Stimulated activated memory B cell treated with anti-CD40 and anti-IgM and Interleukin-4, amounts not matched to agents 10 μg/mL and 1 μg/mL and 100 μg/mL, for 72 hours (primary cell): ENCODE measurements at places on chromosomes 2 and 18.

DNA sequence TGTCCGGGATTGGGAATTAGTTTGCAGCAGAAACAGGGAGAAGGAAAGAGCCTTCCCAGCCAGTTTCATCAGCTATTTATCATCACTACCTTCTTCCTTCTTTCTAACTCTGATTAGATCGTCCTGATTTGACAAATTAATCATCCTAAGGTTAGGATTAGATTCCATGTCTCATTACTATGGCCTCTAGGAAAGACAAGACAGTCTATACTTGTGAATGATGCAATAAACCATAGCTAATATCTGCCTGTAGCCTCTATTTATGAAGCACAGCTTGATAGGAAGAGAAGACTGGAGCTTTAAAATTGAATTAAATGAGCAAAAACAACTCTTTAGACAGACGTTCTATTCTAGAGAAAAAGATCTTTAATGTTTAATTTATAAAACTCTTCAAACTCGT is 25.2 kb upstream of the FRZB start:
- no peak for ATAC-seq

- no peak for ATAC-seq
Measured at GRCh38 chr2:119914266-119914665, 98.6 kb upstream of the EPB41L5 start.

- no peak for ATAC-seq
Measured at GRCh38 chr2:74357627-74358026, 14.4 kb upstream of the SLC4A5 start.

GRCh38 chr2:45648636-45649035 is 2.8 kb upstream of the PRKCE start:
- no peak for ATAC-seq

DNA sequence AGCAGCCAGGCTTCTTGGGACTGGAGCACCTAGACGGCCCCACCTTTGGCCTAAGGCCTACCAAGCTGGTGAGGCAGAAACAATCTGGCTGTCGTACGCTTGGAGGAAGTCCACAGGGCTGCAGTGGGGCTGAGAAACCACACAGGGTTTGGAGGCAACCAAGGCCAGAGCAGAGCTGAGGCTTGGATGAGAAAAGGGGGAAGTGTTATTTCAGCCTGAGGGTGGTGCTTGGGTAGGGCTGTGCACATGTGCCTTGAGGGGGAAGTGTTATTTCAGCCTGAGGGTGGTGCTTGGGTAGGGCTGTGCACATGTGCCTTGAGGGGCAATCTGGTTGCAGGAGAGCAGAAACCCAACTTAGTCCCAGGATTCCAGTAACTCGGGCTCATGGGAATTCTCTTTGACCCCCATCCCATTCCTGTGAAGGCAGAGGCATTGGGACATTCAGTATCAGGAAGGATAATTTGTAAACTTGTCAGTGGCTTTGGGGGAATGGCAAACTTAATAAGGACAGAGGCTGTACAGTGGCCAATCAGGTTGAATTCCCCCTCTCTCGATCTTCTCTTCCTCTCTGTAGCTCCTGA is 971 bp upstream of the FBXO41 start:
- ATAC-seq, result peak; percentile 92

- ATAC-seq, result no peak
Measured at GRCh38 chr2:184780384-184780783, 182.1 kb downstream of the ZNF804A start.

GRCh38 chr2:236794176-236794957 is 224.7 kb downstream of the ACKR3 start:
- no peak for ATAC-seq

- ATAC-seq, result no peak
Measured at GRCh38 chr2:131030478-131030971, 62.7 kb downstream of the FAM168B start.

DNA sequence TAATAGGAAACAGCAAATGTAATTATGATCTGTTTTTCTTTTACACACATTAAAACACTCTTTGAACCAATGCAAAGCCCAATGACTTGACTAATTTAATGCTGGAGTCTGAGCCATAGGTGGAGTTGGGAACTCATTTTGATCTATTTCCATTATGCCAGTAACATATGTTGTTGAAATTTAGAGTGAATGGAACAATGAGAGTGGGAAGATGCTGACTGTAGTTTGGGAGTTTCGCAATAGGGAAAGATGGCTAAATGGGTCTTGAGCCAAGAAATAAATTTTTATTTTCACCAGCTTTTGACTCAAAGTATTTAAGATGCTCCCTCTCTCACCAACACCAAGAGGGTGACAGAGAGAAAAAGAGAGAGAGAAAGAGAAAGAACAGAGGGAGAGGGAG is 246.7 kb downstream of the DLGAP1 start:
- no peak for ATAC-seq

- ATAC-seq, result no peak
Measured at GRCh38 chr2:173217116-173217840, 137.4 kb upstream of the CDCA7 start.

GRCh38 chr2:39664888-39665591 is 677 bp upstream of the TMEM178A start:
- no peak for ATAC-seq

DNA sequence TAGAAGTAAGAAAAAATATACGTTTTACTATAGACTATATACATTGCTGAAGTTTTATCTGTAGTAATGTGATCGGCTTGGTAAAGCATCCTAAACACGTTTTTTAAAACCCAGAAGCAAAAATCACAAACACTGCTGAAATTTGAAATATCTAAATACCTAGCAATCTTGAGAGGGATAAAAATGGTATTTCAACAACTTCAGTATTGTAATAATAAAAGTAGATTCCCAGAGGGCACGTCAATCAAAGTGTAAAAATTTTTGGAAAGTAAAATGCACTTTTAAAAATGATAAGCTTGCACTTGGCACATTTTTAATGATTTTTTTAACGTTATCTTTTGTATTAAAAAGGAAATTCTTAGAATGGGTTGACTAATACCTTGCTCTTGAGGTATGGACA is 1.6 kb downstream of the ZC3H6 start:
- ATAC-seq, result no peak

DNA sequence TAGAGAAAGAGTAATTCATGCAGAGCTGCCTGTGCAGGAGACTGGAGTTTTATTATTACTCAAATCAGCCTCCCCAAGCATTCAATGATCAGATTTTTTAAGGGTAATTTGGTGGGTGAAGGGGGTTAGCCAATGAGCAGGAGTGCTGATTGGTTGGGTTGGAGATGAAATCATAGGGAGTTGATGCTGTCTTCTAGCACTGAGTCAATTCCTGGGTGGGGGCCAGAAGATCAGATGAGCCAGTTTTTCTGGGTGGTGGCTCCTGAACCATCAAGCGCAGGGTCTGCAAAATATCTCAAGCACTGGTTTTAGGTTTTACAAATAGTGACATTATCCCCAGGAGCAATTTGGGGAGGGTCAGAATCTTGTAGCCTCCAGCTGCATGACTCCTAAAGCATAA is 312.8 kb upstream of the THSD7B start:
- no peak for ATAC-seq

DNA sequence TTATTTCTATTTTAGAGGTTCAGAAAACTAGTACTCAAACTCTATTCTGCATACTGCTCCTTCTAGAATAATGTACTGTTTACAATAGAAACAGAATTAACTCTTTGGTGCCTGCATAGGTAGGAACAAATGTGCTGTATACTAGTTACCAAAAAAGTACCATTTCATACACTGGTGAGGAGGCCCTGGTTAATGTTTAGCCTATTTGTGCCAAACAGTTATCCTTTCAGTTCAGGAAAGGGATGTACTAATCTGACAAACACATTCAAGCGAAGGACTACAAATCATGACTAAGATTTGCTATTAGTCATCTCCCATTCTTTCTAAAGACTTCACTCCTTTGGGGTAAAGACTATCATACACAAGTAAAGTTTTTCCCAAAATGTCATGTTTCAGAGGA is 47.4 kb downstream of the EXOC6B start:
- no peak for ATAC-seq

DNA sequence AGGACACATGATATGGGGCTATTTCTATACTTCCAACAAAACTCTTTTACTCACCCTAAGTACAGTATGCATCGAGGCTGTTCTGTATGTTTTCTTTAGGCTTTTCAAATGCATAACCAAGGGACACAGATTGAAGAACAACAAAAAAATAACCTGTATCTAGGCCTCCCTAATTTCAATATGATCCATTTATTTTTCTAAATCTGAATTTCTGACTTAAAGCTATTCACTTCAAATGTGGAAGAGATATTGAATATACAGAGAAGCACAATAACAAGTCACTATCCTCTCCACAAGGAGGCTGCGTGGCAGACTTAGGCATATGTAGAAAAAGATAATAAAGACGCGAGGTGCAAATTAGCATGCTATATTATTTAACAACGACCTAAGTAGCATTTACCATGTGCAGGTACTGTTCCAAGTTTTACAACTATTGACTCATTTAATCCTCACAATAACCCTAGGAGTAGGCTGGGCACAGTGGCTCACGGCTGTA is 39.3 kb upstream of the MFF start:
- no peak for ATAC-seq

DNA sequence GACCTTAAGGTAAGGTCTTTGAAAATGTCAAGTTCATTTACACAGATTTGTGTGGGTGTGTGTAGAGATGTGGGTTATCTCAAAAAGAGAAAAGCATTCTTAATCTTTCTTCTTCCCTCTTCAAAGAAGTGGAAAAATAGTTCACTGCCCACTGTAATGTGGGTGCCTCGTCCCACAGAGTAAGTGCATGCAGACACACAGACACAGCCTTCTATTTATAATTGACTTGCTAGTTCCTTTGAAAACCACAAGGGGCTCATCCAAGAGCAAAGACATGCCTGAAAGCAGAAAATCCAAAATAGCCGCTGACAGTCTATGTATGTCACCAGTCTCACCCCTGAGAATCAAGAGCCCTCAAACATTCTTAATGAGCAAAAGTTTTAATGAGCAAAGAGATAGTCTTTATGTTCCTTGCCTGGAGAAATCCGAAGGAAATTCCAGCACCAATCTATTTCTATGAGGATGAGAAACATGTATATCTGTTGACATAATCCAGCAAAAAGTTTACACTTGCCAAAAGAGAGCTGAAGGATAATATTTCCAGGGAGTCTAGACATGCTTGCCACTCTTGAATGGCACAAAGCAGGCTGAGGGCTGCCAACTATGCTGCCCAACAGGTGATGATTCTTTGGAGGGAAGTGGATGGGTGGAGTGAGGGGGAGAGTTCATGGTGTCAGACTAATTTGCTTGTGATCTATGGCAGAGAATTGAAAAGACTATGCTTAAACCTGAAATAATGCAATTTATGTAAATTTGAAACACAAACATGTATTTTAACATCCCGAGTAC is 93.9 kb downstream of the ACVR1 start:
- ATAC-seq, result peak; percentile 85

DNA sequence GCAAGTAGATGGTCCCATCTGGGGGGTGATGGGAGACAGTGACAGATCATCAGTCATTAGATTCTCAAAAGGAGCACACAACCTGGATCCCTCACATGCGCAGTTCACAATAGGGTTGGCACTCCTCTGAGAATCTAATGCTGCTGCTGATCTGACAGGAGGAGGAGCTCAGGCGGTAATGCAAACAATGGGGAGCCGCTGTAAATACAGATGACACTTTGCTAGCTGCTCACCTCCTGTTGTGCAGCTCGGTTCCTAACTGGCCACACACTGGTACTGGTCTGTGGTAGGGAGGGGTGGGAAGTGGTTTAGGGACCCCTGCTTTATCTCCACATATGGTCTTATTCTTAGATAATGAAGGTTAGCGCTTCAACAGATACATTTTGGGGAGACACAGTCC is 506.6 kb downstream of the PLCL1 start:
- no peak for ATAC-seq

DNA sequence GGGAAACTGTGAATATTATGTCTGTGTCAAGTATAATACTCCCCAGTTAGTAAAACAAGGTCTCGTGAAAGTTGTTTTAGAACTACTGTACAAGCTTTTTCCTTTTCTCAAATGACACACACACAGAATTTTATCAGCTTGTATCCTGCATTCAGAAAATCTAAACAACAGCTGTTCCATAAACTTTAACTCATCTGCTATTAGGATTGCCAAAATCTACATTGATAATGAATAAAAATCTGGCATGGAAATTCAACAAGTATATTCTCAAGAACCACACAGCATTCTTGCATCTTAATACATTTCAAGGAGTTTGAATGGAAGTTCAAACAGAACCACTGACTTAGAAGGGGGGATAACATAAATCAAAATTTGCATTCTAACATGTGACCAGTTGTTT is 151.2 kb downstream of the SLC39A10 start:
- ATAC-seq, result no peak

DNA sequence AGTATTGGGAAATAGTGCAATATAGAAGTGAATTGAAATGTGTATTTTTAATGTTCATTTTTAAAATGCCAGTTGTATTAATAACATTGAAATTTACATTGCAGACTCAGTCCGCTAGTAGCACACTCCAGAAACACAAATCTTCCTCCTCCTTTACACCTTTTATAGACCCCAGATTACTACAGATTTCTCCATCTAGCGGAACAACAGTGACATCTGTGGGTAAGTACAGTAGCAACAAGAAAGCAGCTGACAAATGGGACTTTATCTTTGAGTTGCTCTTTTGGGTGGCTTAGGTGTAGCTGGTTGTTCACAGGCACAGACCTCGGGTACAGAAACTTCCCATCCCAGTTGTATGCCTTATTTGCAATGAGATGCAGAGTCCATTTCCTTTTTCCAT is 118.2 kb upstream of the IL1R2 start:
- no peak for ATAC-seq

- ATAC-seq, result no peak
Measured at GRCh38 chr2:31893094-31893493, 117.7 kb downstream of the MEMO1 start.

DNA sequence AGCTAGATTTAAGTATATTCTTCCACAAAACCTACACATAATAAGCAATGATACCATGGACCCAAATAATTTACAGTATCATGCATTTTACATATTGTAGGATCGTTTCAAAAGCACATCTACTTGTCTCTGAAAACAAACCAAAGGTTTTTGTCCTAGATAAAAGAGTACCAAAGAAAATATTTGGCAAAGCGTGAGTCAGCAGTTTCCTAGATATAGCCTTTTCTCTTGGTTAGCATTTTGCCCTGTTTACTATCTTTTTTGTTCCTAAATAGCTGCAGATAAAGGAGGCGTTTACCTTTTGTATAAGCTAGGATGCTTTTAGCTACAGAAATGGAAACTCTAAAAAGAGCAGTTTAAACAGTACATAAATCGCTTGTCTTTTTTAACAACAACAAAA is 305.8 kb upstream of the GULP1 start:
- ATAC-seq, result no peak

DNA sequence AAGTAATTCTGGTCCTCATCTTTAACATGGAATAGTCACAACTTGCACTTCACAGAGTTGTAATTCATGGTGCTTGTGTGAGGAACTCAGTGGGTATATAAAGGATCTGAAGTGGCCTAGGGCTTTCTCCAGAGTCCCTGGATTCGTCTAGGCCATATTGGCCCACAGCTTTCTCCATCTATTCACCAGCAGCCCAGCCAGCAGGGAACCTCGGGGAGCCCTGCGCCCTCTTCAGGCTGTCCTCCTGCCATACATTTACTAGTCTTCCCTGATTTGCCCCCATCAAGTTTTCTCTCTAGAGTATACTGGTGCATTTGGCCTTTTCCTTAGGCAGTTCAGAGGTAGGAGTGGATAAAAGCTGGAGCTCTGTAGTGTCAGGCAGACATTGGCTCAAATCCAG is 278.3 kb downstream of the MYCN start:
- no peak for ATAC-seq
